ELR (cell line): ENCODE measurements at places on chromosomes 6 and 20.

DNA sequence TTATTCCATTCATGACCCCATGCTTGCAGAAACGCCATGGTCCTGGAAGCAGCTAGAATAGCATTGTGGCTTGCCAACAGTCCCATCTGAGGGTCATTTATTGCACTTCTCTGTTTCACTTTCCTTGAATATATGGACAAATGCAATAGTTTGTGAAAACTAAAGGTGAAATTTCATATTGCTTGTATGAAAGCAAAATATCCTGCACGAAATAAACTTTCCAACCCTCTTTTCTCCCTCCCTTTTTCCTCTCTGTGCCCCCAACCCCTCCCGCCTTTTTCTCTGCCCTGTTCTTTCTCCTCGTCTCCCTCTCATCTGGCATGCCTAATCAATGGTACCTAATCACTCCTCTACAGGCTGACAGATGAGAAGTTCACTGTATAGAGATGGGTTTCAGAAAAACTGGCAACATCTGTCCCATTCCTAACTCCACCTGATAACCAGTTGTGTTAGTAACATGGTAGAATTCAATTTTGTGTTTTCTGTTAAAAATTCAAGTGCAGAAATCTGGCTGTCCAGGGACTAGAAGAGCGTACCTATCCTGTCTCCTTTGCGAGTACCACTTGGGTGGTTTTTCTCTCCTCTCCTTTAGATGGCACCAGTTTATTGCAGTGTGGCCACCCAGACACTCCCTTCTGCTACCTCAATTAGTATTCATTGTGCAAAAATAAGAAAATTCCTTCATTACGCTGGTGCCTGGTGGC is 198.6 kb downstream of the FOXA2 start:
- DNase-seq, result no peak

DNA sequence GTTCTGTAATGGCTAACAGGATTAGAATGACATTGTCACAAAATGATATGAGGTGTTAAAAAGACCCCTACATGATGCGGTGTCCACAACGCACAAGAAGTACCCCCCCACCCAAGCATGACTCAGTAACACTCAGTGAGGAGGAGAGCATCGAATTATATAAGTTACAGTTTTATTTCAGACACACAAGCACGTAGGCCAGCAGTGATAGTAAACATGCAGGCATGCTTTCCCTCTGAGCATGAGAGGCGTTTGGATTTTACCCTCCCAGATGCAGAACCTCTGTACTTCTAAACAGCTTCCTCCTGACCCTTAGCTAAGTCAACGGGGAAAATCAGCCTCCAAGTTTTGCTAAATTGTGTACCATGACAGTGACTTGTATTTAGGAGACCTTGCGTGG is 23.9 kb downstream of the GNAS start:
- DNase-seq, result peak; percentile 32

GRCh38 chr6:143549221-143549948 is 37.9 kb upstream of the FUCA2 start:
- DNase-seq, result no peak

- peak; percentile 54 for DNase-seq
These were observed 42.5 kb upstream of the CD83 start for GRCh38 chr6:14075095-14075503.

DNA sequence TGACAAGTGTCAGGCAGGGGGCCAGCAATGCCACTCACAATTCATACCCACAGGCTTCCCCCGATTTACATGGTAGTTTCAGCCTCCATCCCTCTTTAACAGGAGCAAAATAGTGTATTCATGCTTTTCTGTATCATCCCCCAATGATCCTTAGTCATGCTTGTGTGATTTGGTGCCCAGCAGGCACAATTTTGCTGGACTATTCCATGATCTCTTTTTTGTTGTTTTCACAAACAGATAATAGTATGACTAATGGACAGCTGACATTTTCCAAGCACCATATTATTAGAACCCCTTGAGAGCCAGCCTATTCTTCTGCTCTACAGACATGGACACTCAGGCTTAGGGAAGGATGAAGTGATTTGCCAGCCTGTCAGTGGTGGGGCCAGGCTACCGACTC is 128.2 kb upstream of the RIPOR2 start:
- DNase-seq, result no peak

DNA sequence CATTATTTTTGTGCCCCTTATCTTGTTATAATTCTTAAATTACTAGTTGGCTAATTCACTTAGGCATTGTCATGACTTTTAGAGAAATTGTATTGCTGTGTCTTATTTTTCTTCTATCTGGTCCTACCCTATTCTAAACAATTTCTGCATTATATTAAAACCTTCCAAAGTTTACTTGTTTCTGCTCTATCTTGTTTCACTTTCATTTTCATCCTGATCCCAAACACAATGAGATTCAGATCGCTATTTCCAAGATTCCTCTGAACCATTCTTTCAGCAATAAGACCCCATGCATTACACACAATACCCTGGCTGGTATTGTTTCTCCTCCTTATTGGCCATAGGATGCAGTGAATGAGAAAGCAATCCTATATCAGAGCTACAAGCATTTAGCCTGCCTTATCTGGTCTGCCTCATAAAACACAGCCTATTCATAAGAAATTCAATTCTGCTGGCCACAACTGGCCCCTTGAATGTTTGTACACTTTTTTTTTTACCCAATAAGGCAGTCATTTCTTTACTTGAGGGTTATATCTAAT is 69.9 kb upstream of the POU3F2 start:
- peak; percentile 6 for DNase-seq

GRCh38 chr6:113211170-113211569 is 646.0 kb upstream of the MARCKS start:
- no peak for DNase-seq

GRCh38 chr6:30568245-30568644 is 3.0 kb upstream of the ABCF1 start:
- DNase-seq, result no peak

DNA sequence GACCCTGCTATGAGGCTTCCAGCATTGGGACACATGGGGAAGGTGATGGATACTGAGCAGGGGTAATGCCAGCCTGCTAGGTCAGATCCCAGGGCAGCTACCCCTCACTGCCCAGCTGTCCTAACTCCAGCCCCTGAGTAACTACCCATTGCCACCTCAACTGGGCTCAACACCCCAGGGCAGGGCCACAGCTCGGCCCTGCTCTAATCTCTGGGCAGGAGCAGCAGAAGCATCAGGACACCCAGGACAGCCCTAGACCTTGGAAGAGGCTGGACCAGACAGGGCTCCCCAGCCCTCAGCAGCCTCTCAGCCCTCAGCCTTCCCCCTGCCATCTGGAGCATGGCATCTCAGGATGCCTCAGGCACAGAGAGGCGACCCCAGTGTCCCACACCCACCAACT is 67.4 kb upstream of the TOP1 start:
- no peak for DNase-seq

DNA sequence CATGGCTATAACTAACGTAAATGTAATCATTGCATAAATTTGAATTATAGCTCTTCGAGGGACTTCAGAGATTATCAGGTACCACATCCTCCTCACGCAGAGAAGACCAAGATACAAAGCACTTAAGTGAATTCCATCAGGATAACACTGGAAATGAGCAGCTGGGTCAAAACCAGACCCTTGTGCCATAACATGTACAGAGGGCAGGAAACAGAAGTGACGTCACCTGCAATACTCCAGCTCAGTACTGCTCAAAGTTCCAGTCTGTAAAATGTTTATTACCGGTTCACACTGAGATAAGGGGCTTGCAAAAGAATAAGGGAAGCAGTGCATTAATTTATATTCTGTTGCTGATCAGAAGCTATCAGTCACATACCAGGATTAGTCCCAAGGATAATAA is 45.8 kb downstream of the RGS17 start:
- no peak for DNase-seq

- DNase-seq, result no peak
These were observed 684.6 kb downstream of the DOK5 start for GRCh38 chr20:55160037-55160436.

- DNase-seq, result no peak
These were observed 161.0 kb downstream of the COL12A1 start for GRCh38 chr6:75044846-75045245.

DNA sequence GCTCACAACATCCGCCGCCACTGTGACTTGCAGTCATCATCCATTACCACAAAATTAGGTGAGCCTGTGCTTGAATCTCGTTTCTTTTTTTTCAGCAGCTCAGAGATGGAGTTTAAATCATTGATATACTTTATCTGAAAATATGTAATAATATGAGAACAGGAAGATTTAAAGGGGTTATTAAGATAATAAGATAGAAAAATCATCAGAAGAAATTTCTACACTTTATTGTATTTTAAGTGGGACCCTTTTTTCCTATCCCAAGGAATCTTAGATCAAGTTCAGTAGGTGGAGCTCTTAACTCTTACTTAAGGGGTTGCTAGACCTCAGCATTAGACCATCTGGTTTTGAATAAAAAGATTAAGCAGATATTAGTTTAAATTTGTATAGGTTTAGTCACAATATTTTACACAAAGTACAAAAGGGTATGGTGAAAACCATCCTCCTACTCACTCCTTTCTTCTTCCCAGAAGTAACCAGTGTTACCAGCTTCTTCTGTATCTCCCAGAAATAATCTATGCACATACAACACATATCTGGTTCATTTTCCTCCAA is 9.4 kb upstream of the NCOA7 start:
- peak; percentile 52 for DNase-seq

GRCh38 chr6:134453792-134454510 is 136.0 kb upstream of the SGK1 start:
- DNase-seq, result no peak

GRCh38 chr6:42694586-42694985 is 27.8 kb downstream of the PRPH2 start:
- DNase-seq, result peak; percentile 51

GRCh38 chr20:59988141-59988540 is 29.9 kb downstream of the CDH26 start:
- DNase-seq, result peak; percentile 49

- DNase-seq, result peak; percentile 39
These were observed 43.8 kb downstream of the POPDC3 start for GRCh38 chr6:105135907-105136430.
